ENCODE measurements at places on chromosomes 5 and 9. TPM values are rescaled to one million over a fixed set of nuclear protein-coding genes. Genes with fewer than 3 reads are reported as not detected.

GRXCR2 gene
- total RNA-seq: not detected

SLC22A4 gene
- 0.17 TPM for total RNA-seq

PCYOX1L gene
- total RNA-seq: 9.4 TPM

PRR7 gene
- total RNA-seq: 12.1 TPM

CEP72 gene
- total RNA-seq: 12.6 TPM

OGN gene
- not detected for total RNA-seq

JAKMIP2 gene
- 1.7 TPM for total RNA-seq

- DNase-seq: no peak
Measured at GRCh38 chr9:99634186-99634585, 187.5 kb upstream of the NR4A3 start.

GRCh38 chr5:113218906-113219517, 215.8 kb downstream of the TSSK1B start:
- DNase-seq: no peak

DNA sequence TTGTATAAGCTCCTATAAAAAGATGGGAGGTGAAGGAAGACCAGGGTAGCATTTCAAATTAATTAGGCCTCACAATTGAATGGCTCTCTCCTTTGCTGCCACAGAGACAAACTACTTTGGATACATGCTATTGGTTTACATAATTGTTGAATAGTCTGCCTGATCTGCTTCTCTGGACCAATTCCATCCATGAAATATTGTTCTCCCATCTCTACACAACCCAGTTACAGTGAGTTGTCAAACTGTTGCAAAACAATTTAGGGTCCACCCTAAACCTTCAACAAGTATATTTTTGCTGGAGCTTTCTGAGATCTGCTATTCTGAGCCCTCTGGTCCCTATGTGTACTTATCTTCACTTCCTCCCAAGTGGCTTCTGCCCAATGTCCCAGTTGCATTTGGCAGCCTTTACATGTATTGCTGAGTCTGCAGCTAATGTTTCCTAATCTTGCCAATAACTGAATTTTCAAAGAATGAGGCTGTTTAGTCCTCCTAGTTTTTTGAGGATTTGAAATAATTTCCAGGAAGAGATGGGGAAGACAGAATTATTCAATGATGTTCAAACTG, 38.9 kb downstream of the AGTPBP1 start:
- DNase-seq: no peak

GRCh38 chr9:126363847-126364671, 37.4 kb downstream of the MVB12B start:
- DNase-seq: no peak
